Stimulated activated CD8-positive, alpha-beta memory T cell treated with anti-CD3 and anti-CD28 coated beads, Interleukin-4, amount 100 ng/mL, for 1 hour (primary cell): ENCODE measurements at places on chromosomes 6 and 20.

DNA sequence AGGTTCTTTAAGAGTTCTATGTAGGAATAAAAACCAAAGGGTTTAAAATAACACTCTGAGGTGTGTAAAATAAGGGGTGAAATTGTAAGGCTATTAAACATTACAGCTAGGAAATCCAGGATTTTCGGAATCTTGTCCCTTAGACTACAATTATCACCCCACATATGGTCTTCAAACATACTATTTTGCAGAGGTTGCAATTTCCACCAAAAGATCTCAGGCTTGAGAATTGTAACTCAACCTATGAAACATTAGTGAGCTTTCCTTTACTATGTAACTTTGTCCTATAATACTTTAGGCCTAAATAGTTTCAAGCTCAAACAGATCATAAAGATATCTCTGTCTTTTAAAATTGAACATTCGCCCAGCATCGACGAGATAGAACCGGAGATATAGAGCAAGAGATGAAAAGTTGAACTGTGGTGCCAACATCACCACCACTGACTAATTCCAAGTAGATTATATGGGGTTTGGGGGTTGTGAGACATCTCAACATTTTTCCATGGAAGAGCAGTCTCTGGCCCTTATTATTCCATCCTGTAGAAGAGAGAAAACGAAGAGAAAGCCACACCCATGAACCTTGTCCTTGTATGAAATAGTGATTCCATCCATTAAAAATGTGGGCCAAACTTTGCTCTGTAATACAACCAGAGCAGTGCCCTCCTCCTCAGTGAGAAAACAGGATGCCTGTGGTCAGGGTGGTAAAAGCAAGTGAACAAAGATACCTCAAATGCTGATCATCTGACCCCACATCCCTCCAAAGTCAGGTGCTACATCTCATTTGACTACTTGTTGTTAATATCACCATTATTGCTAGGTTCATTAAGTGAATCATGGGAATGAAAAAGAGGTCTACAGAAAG is 284.5 kb upstream of the GJE1 start:
- no peak for DNase-seq

DNA sequence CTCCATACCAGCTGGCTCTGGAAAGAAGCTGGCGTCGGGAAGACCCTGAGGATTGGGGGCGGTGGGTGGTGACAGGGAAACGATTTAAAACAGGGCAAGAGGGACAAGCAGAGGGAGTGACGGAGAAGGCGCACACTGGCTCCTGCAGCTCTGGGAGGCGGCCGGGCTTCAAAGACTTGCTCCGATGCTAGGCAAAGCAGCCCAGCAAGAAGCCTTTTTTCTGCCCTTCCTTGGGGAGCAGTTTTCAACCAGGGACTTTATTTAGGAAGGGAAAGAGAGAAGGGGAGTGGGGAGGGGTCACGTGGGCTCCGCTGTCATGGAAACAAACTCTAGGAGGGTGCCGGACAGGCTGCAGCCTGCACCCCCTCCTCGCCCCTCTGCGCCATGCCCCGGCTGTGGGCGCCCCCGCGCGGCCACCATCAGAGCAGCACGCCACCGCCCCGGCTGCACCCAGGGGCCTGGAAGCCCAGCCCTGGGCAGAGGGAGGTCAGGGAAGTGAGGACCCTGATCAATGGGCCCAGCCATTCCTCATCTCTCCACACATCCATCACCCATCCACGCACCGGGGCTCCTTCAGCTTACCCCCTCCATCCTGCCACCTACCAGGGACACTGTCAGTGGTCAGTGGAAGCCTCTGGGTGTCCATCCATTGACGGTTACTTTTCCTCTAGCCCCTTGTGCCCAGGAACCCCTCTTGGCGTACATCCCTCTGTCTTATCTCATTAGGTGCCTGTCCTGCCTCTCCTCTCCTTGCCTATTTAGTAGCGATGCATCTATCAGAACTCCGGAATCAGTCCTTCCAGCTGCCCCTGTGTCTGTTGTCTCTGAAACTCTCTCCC is 66.6 kb upstream of the CCDC167 start:
- DNase-seq = peak; percentile 55

DNA sequence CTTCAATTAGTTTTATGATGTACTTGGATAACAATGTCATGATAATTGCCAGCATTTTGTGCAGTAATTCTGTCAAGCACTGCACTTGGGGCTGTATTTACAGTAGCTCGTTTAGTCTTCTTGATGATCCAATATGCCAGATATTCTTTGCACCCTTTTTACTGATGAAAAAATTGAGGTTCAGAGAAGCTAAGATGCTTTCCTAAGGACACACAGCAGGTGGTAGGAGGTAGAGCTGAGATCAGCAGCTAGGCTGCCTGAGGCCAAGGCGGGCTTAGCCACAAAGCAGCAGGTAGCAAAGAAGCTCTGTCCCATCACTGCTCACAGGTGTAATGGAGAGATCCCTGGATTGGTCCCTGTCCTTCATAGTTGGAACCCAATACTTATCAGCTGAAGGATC is 33.3 kb downstream of the SUMO4 start:
- DNase-seq = no peak

DNA sequence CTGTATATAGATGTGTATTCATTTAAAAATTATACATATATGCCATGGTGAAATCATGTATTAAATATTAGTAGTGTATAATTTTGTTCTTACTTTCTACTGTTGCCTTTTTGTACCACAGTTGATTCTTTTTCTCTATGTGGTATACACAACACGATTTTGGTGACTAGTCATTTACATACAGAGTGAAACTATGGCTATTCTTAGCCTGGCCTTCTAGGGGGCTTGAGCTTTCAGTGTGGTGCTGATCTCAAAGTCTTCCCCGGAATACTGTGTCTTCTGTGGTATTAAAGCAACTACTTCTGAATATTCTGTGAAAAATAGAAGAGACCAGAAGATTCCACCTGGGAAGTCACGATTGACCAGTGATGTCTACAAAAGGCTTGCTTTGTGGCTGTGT is 301.9 kb downstream of the UTRN start:
- no peak for DNase-seq

- no peak for DNase-seq
Observed at GRCh38 chr20:9068233-9068801, 570 bp upstream of the PLCB4 start.

DNA sequence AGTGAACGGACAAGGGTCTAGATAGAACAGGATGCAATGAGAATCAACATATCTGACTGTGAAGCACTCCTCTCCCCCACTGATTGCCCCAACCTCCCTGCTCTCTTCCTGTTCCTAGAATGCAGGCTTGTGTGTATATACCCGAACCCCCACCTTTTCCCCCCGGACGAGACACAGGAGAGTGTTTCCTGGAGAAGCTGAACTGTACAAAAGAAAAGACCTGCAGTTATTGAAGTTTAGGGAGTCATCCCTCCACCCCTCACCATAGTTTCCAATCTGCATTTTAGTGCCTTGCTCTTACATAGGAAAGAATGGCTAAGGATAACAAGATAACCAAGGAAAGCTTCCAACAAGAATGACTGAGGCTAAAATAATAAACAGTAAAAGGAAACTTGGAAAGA is 55.5 kb upstream of the PDE10A start:
- DNase-seq = no peak

DNA sequence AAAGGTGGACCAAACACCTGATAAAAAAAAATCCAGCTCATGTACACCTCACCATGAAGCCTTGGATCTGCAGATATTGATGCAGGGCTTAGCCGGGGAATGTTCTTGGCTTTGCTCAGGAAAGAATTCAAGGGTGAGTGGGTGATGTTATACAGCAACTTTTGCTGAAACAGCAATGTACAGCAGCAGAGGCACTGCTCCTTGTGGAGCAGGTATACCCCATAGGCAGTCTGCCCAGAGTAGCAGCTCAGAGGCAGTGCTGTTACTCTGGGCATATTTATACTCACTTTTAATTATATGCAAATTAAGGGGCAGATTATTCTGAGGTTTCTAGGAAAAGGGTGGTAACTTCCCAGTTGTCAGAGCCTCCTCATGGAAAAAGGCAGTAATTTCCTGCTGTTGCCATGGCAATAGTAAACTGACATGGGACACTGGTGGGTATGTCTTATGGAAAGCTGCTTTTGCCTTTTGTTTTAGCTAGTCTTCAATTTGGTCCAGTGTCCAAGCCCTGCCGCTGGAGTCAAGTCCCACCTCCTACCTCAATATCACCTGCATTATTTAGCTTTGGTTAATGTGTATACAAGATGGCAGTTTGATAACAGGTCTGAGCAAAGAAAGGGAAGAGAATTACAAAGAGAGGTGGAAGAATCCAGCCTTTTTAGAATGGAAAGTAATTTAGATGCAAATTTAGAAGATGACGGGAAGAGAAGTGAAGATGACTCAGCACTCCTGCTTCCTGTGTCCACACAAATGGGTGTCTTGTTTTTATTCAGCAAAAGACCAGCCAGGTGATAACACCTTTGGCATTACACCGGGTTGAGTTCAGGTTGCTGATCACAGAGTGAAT is 110.1 kb upstream of the JAG1 start:
- no peak for DNase-seq

DNA sequence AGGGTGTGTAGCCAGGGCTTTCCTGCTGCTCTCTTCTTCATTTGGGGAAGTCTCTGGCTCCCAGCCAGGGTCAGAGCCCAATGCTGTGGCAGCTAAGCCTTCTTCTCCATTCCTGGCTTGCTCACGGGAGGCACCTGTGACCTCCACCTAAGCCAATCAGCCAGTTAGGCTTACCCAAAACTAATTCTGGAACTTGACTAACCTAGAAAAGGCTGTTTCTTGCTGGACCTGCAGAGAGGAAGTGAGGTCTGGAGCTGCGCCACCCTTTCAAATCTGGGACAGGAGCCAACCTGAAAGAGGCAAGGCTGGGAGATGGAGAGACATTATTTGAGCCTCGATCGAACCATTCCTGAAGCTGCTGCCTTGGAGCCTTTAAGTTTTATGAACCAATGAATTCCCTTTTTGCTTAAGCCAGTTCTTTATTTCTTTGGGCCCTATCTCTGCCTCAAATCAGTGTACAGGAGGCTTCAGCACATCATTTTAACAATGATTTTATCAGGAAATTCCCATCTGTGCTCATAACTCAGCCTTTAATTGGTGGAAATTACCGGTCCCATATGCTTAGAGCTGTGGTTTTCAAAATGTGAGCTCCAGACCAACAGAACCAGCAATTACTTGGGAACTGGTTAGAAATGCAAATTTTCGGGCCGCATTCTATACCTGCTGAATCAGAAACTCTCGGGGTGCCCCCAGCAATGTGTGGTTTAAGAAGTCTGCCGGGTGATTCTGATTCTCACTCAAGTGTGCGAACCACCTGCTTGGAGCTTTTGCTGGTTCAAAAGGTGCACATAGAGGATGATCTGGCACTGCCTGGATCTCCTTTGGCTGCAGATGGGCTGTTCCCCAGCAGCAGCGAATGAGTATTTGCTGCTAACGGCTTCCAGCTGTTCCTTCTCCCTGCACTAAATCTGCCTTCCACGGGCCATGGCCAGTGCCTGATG is 97.4 kb upstream of the RNF24 start:
- no peak for DNase-seq

DNA sequence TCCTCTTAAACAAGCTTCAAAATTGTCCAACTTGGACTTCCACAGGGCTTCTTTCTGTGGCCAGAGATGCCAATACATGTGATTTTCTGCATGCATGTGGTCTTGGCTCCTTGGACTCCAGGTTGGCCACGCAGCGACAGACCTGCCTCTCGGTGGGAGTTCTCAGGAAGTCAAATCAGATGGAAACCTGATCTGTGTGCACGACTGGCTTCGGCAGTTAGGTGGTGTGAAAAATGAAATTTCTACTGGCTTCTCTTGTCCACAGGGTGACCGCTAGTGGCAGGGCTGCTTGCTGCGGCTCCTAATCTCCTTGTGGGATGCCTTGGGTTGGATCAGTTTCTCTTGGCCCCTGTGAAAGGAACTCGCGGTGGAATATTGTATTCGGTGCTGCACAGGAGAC is 57.3 kb downstream of the PHACTR3 start:
- DNase-seq = no peak

DNA sequence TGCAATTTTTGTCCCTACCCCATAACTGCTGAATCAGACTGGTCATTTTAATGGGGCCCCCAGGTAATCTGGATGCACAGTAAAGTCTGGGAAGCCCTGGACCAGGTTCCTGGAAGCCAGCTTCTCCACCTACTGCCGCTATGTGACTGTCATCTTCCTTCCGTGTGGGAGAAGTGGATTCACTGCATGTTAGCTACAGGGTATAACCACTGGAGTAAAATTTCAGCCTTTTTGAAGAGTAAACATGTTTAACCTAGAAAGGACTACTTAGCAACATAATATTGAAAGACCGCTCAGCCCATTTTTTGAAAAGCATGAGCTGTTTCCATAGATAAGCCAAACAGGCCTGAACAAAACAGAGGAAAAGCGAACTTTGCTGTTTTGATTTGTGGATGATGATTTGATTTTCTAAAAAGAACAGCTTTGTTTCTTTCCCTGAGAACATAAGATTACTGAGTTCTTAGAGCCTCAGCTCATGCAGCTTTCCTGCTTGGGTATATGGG is 208.1 kb downstream of the PLCB4 start:
- DNase-seq = no peak

GRCh38 chr6:142322504-142323198 is 20.8 kb downstream of the ADGRG6 start:
- no peak for DNase-seq

- DNase-seq = no peak
Observed at GRCh38 chr6:135583256-135583761, 85.8 kb upstream of the AHI1 start.

DNA sequence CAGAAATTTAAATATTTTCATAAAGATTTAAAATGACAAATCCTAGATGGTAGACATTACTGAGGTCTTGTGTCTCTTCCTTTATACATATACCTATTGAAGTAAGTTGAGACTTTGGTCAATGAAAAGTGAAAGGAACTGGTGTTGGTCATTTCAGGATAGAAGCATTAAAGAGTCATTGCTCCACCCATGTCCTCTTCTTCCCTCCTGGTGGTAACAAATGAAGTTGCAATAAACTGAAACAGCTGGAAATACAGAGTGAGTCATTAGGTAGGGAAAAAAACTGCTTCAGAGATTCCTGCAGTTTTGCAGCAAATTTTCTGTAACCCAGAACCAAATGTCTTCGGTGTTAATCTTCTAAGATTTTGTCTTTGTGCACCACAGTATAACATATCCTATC is 448.0 kb downstream of the EYS start:
- DNase-seq = no peak

DNA sequence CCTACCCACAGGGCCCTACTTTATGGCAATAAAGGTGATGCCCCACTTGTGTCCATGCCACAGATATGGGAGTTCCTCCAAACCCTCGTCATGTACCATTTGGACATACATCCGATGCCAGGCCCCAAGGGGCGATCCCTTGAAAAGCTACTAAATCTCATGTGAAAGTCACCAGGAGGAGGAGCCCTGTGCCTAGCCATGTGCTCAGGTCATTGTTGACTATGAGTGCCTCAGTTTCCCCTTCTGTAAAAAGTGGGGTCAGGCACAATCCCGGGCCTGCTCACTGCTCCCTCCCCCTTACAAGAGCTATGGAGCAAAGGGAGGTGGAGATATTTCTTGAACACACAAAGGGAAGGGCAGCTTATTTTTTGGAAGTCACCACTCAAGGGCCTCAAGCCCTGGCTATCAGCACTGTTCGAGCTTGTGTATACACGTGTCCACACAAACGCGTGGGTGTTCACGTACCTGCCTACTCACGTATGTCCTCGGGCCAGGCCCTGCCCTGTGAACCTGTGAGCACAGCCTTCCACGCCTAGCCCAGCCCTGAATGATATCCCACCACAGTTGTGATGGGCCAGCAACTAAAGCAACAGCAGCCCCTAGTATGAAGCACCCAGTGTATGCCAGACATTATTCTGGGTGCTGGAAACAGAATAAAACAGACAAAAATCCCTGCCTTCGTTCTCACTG is 1.9 kb downstream of the ACTL10 start:
- no peak for DNase-seq
